ENCODE measurements at places on chromosomes 13 and 19.
A peak's percentile ranks its signal among the peaks of the same experiment; 100 is the strongest.

- DNase-seq: peak; percentile 34
These were observed 12.0 kb downstream of the KHSRP start for GRCh38 chr19:6412447-6413091.

DNA sequence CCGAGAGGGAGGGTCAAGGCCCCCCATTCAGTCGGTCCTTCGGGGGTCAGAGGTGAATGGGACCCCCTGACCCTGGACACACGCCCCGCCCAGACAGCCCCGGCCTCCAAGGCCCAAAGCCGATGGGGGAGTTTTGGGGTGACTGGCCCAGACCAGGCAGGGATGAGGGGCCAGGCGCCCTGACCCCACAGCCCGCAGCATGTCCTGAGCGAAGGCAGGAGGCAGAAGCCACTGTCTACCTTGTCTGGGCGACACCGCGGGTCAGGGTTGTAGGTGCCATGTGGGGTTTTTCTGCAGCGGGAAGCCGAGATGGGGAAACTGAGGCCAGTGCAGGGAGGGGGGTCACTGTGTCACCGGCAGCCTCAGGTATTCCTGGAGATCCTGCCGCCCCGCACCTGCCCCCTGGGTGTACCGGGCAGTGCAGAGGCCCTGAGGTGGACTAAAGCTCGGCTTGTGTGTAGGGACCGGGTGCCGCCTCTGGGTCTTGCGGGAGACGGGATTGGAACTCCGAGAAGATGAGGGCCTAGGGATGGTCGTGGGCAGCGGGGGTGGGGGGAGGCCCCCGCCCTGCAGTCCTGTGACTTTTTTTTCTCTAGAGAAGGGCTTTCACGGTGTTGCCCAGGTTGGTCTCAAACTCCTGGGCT is 8.5 kb downstream of the ARID3A start:
- DNase-seq: no peak

DNA sequence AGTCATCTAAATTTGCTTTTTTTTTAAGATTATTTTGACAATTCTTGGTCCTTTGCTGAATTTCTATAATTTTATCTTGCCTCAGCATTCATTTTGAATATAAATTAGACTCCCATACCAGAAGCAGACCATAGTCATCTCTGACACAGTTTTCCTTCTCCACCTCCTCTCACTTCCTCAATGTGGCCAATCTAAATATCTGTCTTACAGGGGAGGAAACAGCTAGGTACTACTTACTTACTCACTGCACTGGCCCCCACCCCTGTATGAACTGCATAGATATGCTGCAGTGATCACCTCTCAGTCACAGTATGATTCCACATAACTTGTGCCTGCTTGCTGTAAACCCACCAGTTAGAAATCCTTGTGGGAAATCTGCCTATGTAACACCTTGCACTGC is 665.6 kb downstream of the FGF9 start:
- no peak for DNase-seq

DNA sequence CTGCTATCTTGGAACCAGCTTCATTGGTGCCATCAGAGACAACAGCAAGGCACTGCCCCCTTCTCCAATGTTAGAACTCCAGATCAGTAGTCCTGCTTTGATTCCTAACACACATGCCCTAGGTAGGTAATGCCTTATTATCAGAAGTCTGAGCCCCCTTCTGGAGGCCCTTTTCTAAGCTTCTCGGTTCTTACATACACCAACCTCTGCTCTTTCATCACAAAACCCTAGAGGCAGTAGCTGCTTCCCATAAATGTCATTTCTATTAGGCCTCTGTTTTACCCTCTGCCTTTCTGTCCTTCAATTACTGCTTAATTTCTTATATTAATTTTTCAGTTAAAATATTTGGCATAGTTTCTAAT is 65.3 kb upstream of the KLHL1 start:
- DNase-seq: no peak

- DNase-seq: no peak
These were observed 20.8 kb downstream of the ADGRL1 start for GRCh38 chr19:14185158-14185557.

DNA sequence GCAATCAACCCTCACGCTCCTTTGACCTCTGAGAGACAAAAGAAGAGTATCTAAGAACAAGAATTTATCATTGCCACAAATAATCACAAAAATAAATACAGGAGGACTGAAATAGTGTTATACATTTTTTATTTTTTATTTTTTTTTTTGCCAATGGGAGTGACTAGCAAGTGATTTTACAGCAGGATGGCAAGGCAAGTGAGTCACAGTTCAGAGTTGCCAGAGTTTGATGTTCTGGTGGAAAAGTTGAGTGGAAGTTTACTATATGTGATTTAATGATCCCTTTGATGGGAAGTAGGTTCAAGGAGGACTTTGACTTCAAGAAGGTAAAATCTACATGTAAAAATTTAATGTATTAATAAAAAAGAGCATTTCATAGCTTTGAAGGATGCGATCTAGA is 2691.4 kb downstream of the PCDH9 start:
- DNase-seq: no peak

DNA sequence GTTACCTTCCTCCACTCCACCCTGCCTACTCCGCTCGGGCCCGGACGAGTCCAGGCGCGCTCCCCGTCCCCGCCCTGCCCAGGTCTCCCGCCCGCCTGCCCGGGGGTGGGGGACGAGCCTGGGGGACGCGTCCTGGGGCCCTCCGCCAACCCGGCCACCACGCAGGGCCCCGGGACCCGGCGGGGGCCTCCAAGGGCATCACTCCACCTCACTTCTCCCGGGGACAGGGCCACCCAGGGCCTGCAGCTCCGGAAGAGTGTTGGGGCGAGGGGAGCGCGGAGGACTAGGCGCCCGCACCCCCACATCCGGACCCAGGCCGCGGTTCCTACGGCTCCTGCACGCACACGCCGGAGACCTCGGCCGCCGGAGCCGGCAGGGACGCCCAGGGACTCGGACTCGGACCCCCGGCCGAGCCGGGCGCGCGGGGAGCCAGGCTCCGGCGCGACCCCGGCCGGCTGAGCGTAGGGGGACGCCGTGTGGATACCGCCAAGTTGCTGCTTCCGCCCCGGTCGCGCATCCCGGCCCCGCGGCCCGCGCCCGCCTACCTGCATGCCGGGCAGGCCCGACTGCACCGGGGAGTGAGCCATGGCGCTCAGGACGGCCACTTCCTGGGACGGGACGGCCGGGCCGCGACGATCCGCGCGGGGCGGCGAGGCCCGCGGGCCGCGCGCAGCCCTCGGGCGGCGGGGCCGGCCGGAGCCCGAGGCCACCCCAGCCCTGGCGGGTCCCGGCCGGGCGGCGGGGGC is 534 bp downstream of the STK24 start:
- DNase-seq: no peak

Measured in stimulated activated CD8-positive, alpha-beta memory T cell treated with anti-CD3 and anti-CD28 coated beads, Interleukin-15, amount 100 ng/mL, for 1 hour (primary cell).